T-helper 22 cell (primary cell): ENCODE measurements at places on chromosomes 11 and 22.

GRCh38 chr11:127806501-127806900 is 780.9 kb downstream of the ETS1 start:
- DNase-seq: no peak

DNA sequence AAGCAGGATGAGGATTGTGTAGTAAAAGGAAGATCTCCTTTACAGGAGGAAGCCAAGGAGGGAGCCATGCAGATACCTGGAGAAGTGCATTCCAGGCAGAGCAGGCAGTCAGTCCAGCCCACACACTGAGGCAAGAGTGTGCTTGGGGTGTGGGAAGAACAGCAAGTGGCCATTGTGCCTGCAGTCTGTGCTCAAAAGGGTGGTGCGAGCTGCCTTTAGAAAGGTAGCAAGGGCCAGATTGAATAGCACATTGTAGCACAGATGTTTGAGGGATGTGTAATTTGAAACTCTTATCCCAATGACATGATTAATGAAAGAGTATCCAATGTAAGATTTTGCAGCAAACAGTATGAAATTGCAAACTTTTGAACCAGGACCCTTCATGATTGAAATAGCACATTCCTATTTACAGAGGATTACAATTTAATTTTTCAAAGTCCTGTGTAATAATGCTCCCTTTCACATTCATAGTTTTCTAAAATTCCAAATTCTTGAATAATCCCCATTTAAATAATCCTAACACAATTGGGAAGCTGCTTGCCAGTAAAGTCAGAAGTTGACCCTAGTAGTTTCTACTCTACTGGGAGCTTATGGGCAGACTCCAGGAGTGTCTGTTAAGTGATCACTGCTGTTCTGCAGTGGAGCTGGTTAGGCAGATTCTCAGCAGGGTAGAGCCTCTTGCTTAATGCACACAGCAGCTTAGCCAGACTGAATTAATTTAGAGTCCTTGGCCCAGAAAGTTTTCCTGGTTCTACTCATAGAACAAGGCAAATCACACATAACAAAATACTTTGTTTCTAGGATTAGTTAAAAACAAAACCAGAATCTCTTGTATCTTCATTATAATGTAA is 78.1 kb downstream of the CYB5R2 start:
- DNase-seq: no peak

GRCh38 chr11:113591117-113591516 is 115.0 kb downstream of the TMPRSS5 start:
- DNase-seq: no peak

DNA sequence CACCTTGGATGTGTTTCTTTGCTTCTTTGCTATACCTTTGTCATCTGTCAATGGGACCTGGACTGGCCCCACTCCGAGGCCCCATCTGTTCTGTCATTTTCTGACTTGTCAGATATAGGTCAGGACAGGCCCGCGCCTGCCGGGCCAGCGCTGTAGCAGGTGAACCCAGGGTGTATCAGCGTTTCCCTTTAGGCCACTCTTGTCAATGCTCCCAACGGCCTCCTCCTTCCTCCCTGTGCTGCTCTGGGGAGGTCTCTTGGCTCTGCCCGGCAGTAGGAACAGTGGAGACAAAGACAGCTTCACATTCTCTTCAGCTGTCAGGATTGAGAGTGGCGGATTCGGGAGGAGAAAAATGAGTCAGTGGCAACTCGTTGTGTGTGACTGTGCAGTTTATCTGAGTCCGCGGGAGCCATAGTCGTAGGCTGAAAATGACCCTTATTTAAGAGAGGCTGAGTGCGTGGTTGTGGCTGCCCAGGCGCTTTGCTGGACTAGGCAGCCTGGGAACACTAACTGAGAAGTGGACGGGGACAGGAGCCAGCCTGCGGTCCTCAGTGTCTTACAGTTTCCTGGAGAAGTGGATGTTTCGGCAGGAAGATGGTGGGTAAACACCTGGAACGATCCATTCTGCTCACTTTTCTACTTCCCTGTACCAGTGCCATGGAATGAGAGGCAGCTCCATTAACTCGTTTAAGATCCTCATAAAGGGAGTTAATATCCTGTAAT is 102.3 kb downstream of the PRR5L start:
- no peak for DNase-seq

DNA sequence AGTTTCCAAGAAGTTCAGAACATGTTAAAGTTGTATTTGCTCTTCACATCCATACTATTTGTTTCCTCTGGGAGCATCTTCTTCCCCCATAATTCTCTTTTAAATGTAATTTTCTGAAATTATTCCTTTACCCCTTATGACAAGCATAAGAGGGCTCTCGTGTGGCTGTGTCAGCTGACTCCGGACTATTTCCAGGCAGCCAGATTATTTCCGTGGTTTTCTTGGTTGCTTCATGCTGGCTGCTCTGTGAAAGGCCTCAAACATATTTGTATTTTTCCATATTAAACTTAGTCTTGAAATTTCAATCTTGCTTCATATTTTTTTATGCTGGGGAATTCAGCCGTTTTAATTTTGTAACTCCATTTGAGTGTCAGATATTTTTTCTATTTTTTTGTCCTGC is 2.8 kb upstream of the MMP1 start:
- no peak for DNase-seq

- DNase-seq: peak; percentile 93
Observed at GRCh38 chr11:68839054-68839865, 2.5 kb downstream of the CPT1A start.

DNA sequence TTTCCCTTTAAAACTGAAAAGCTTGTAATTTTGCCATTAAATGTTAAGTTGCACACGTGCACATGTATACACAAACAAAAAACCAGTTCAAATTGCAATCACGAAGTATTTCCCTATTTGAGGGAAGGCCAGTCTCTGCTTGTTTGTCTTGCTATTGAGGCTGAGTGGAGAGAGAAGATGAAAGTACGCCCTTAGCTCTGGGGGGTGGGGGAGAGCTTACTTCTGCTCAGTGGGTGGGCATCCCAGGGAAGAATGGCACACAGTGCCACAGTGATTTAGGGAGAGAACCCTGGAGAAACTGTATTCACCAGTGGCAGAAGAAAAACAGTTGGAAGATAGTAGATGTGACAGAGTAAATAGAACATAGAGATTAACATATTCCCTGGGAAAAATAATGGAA is 8.7 kb downstream of the YAP1 start:
- no peak for DNase-seq

GRCh38 chr11:84865257-84865656 is 761.9 kb downstream of the DLG2 start:
- DNase-seq: no peak

DNA sequence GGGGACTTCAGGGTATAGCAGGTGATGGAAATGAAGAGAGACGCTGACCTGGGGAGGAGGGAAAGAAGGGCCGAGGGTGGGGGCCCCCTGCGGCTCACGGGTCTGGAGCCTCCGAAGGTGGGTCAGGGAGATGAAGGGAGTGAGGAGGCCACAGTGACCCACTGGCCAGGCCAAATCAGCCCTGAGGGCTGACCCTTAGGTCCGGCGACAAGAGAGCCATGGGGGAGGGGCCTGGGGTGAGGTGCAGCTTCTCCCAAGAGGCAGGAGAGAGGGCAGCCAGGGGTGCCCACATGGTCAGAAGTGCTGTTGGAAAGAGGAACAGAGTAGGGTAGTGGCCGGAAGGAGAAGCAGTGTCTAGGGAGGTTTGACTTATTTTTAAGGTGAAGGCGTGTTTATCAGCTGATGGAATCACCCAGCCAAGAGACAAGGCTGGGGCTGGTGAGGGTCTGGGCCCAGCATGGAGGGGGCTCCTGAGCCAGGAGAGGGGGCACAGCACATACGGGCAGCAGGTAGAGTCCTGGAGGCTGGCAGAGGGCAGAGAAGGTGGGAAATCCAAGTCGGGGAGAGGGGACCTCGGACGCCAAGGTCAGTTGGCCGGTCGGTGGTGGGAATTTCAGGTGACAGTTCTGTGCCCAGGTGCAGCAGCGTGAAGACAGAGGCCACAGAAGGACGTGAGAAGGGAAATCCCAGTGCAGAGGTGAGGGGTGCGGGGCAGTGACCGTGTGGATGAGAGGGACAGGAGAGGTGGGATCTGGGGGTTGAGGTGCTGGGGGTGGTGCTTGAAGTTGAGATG is 49.0 kb downstream of the LINC01488 start:
- no peak for DNase-seq

GRCh38 chr11:47376107-47376524 is 2.2 kb downstream of the SPI1 start:
- no peak for DNase-seq

GRCh38 chr22:27405672-27406388 is 395.7 kb downstream of the MN1 start:
- DNase-seq: no peak

- no peak for DNase-seq
Observed at GRCh38 chr11:16897470-16898061, 116.6 kb downstream of the PLEKHA7 start.

DNA sequence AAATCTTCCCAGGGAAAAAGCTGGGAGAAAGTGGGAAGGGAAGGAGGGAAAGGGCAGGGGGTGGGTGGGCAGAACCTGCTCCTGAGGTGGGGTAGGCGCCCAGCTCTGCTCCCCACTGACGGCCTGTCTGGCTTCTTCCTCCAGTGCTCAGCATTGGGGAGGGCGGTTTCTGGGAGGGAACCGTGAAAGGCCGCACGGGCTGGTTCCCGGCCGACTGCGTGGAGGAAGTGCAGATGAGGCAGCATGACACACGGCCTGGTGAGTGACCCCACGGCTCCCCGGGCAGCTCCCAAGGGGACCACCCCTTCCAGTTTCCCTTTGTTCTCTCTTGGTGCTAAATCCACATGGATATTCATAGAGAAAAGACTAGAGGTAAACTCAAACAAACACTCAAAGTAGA is 25.9 kb downstream of the SHANK3 start:
- DNase-seq: no peak

DNA sequence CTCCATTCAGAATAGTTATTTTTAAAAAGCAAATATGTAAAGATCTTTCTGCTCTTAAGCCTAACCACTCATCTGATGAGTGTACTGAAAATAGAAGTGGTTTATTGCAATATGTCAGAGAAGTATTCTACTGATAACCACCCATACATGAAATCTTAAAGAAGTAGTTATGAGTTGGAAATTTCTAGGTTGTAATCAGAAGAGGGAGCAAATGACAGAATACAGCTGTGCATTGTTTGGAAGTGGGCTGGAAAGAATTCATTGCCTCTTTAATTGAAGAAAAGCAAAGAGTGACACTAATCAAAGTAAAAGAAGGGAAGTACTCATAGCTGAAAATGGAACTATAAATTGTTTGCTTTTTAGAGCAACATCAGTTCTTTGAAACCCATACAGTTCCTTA is 39.4 kb downstream of the FDX1 start:
- DNase-seq: no peak

DNA sequence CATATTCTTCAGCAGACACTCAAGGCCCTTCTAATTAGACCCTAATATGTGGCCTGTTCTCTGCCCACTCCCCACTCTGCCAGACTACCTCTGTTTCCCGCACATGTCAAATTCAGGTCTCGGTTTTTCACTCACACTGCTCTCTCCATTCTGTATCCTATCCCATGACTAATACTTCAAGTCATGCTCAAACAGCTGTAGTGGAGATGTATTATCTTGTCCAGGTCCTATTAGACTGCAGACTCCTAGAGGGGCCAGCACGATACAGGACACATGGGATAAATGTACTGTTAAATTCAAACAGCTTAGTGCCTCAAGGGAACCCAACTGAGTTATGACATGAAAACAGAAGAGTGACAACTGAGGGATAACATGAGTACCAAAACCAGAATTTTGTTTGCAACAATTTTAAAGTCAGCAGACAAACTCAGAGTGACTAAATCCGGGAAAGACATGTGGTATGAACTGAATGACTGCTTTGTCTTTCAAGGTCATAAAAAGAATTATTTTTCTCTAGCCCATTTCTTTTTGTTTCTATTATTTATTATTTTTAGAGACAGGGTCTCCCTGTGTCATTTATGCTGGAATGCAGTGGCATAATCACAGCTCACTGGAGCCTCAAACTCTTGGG is 20.5 kb downstream of the ATP6V1E1 start:
- DNase-seq: no peak

DNA sequence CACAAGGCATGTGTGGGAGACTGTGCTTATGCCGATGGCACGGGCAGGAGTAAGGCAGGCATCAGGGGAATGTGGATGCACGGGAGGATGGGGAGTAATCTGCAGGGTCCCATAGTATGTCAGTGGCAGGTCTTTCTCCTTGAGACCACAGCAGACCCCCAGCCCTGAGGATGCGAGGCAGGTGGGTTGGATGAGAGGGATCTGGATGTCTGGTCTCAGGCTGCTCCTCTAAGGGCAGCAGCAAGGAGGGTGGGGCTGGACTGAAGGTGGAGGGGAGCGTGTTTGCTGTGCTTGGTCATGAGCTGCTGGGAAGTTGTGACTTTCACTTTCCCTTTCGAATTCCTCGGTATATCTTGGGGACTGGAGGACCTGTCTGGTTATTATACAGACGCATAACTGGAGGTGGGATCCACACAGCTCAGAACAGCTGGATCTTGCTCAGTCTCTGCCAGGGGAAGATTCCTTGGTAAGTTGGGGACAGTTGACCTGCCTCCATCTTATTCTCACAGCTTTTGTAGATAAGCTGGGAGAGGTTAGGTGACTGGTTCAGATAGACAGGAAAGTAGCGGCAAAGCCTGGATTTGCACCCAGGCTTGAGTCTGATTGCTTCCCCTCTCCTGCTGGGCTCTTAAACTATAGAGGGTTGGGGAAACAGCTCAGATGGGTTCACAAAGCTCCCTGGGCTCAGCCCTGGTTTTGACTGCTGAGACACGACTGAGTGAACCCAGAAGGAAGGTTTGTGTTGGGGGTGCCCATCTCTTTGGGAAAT is at the start of gene APOL1:
Gene APOL1 (plus strand): TSS at position 380 of the 769 bp plus-strand sequence. CDS start 1,823 bp downstream, outside the sequence.
- no peak for DNase-seq

- DNase-seq: no peak
Observed at GRCh38 chr22:29044657-29045176, 16.9 kb downstream of the C22orf31 start.

DNA sequence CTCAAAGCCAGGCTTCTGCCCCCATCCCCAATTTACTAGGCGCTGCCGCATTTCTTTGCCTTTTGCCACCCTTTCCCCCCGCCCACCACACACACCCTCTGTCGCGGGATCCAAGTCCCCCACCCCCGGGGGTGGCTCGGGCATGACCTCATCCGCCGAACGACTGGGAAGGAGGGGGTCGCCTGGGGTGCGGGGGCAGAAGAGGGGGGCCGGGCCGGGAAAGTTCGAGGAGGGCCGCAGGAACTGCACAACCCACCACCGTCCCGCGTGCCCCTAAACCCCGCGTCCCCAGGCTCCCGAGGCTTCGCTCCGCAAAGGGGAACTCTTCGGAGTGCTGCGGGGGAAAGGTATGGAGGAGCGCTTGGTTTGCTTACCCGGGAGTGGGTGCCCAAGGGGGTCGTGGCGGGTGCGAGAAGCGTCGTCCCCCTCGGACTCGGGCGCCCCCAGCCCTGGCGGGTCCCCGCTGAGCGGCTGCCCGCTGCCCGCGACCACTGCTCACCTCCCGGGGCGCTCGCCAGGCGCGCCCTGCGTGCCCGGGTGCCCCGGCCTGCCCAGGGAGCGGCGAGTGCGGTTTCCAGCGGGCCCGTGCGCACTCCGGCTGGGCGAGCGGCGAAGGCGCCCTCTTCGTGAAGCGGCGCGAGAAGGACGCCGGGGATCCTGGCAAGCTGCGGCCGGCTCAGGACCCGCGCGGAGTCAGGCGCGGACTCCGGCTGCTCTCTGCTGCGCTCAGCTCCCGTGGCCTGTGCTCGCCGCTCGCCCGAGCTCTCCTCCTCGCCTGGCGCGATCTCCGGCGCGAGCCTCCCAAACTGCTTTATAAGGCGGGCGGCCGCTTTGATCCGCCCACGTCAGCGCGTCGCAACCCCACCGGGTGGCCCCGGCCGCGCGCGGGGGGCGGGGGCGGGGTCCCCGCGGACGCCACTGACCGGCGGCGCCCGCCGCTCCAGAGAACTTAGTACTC is 4.0 kb upstream of the WNT11 start:
- DNase-seq: no peak
